ENCODE measurements at places on chromosomes 1 and 21.
A peak's percentile ranks its signal among the peaks of the same experiment; 100 is the strongest.

DNA sequence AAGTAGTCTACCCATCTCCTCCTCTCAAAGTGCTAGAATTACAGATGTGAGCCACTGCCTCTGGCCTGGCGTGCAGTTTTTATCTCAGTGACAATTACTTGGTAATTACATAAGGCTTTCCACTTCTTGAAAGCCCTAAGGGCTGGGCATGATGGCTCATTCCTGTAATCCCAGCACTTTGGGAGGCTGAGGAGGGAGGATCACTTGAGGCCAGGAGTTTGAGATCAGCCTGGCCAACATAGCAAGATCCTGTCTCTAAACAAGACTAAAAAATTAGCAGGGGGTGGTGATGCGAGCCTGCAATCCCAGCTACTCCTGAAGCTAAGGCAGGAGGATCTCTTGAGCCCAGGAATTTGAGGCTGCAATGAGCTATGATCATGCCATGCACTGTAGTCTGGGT is 7.7 kb downstream of the HHAT start:
- no peak for DNase-seq

DNA sequence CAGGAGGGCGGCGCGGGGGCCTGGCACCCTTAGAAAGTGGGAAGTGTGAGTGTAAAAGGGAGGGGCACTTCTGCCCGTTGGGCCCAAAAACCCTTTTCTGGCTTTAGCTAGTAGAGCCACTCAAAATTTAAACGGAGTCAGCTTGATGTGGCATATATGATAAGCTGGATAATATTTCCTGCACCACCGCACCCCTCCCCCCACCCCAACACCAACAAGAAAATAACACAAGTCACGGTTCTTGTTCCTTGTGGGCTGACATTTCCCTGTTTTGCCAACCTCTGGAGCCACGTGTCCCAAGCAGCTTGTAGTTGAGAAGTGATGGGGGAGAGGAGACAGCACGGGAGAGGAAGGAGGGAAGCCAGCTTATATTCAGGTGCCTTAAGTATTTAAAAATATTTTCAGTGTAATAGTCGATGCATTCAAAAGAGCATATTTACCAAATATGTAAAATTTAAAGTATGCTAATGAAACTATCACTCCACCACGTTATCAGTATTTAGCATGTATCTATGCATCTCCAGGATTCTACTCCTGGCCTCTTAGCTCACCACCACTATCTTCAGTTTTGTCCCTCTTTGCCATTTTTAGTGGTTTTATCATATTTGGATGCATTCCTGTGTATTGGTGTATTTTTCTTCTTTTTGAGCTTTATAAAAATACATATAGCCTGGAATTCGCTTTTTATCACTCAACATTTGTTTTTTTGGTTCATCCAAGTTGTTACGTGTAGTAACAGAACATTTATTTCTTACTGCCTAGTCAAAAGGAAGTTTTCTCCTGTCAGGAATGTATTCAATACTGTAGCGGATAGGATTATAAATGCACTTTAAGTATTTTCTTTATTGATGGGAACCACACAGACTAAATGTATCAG is 773 bp upstream of the DDX59 start:
- peak; percentile 65 for DNase-seq

DNA sequence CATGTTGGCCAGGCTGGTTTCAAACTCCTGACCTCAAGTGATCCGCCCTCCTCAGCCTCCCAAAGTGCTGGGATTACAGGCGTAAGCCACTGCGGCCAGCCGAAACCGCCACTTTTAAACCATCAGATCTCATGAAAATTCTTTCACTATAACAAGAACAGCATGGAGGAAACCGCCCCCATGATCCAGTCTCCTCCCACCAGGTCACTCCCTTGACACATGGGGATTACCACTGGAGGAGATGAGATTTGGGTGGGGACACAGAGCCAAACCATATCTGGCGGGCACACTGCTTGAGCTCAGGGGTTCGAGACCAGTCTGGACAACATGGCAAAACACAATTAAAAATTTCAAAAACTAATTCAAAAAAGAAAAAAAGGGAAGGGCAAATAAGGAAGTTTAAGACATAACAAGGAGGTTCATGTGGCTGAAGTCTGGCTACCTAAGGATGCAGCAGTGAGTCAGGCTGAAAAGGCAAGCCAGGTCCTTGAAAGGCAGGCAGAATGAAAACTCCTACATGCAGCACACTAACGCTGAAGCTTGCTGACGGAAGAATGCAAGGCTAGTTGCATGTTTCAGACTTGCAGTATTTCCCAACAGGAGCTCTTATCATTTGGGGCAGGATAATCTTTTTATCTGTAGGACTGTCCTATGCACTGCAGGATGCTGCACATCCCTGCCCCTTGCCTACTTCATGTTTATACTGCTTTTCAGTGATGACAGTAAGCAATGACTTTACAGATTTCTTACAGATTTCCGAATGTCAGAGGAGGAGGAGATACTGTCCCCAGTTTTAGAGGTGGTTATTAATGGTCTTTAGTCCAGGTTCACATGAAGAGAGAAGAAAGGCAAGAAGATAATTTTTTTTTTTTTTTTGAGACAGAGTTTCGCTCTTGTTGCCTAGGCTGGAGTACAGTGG is 49.3 kb downstream of the FBXO42 start:
- DNase-seq, result peak; percentile 10

DNA sequence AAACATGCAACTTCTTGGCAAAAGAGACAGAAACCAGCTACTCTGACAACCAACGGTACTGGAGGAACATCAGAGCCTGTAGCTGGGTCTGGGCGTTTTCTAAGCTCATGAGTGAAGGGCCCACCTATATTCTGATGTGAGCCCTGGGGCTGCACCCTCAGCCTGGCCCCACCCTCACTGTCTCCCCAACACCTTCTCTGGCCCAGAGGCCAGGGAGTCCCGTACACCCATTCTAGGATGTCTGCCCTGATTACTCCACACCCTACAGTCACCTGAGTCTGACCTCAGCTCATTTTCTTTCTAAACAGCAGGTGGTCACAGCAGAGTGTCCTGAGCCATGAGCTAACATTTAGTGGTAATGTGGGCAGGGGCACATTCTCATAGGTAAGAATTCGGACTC is 439.2 kb downstream of the MATN1 start:
- no peak for DNase-seq

DNA sequence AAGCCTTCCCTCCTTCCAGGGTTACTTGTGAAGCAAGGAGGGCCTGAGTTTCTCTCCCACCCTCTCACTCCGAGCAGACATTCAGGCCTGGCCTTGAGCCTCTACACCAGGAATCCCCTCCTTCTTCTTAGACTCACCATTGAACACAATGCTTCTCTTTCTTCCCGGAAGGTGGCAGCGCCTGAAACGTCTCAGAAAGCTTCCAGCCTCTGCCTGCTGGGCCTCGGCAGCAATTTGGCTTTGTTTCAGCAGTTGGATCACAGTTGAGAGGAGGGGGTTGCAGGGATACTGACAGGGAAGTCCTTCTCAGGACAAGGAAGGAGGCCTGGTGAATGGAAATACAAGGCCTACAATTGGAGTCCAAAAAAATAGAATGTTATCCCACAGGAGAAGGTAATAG is 6.3 kb downstream of the CLDN8 start:
- DNase-seq, result no peak

DNA sequence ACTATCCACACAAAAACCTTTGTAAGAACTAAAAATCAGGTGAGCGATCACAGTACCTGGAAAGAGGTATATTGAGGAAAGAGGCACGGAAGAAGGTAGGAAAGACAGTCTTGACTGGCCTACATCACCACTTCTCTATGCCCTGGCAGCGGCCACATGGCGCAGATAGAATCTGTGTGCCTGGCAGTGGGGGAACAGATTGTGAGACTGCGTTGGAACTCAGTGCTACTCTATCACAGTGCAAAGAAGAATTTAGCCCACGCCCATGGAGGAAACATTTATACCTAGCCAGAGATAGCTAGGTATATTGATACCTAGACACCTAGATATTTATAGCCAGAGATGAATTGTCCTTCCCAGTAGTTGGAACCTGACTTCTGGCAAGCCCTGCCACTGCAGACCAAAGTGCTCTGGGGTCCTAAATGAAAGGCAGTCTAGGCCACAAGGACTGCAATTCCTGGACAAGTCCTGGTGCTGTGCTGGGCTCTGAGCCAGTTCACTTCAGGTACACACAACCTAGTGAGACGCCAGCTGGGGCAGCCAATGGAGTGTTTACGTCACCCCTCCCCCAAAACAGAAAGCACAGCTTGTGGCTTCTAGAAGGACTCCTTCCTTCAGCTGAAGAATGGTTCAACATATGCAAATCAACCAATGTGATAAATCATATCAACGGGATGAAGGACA is 51.9 kb downstream of the DHX9 start:
- DNase-seq, result no peak

DNA sequence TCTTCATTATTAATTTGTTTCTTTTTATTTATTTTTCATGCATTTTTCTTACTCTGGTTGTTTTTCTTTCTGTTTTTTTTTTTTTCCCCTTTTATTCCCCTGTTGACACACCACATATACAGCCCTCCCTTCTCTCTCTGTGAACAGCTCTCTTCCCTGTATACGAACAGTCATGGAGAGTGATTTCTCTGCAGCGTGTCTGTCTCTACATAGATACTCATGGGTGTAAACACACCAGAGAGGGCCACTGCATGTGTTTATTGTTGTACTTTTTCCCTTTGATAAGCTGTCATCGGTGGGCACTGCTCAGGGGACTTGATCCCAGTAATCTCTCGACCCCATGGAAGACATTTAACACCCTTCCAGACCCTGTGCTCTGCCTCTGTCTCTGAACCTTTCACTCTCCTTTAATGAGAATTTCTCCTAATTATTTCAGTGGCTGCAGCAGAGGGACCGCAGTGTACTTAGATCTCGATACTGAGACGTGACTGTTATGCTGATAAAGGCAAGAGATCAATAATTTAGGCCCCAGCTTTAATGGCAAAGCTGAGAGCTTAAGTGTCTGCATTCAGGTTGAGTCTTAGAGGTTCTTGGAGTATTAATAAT is 113.1 kb downstream of the PBX1 start:
- peak; percentile 37 for DNase-seq

DNA sequence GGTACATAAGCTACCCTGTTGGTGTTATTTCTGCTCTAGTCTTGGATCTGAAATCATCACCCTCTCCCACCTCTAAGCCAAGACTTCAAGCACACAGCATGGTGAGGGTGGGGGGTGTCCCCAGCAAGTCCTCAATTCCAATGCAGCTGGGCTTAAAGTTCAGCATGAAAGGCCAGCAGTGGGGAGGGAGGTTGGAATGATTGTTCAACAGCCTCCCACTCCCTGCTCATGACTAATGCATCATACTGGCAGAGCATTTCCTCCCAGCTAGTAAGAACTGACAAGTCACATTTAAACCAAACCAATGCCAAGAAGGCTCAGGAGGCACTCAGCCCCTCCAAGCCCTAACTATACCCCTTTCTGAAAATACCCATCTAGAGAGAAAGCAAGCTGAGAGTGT is 50.1 kb downstream of the TIAM1 start:
- peak; percentile 94 for DNase-seq

- DNase-seq, result no peak
These were observed 777.8 kb upstream of the PRMT6 start for GRCh38 chr1:106278716-106279115.

- peak; percentile 26 for DNase-seq
These were observed 24.5 kb upstream of the SLC26A9 start for GRCh38 chr1:205967554-205968335.

DNA sequence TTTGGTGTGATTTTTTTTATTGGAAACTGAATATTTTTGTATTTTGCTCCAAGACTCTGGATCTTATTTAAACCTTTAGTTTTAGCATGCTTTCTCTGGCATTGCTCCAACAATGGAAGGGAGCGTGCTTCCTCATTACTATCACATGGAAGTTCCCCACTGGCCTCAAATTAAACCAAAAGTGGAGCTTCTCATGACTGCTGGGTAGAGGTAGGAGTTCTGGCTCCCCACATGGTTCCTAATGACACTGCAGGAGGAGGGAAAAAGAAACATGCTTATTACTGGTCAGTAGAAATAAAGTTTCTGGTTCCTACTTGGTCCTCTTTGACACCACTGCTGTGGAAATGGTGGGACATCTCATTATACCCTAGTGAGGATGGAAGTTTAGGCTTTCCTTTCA is 310.5 kb downstream of the PTGER3 start:
- no peak for DNase-seq

GRCh38 chr1:98661544-98662355 is at the start of gene SNX7:
TSS of gene SNX7 (plus strand) at chr1:98661721. CDS start at chr1:98661732, 11 bp downstream.
- DNase-seq, result peak; percentile 69

- peak; percentile 66 for DNase-seq
These were observed 11.6 kb upstream of the MAPKAPK2 start for GRCh38 chr1:206672844-206673758.

- no peak for DNase-seq
These were observed 75.8 kb upstream of the MCOLN3 start for GRCh38 chr1:85124091-85124490.

- peak; percentile 34 for DNase-seq
These were observed 1.6 kb downstream of the COL6A2 start for GRCh38 chr21:46099476-46099875.

- DNase-seq, result peak; percentile 91
These were observed 17.2 kb downstream of the NFYC start for GRCh38 chr1:40708750-40709099.

DNA sequence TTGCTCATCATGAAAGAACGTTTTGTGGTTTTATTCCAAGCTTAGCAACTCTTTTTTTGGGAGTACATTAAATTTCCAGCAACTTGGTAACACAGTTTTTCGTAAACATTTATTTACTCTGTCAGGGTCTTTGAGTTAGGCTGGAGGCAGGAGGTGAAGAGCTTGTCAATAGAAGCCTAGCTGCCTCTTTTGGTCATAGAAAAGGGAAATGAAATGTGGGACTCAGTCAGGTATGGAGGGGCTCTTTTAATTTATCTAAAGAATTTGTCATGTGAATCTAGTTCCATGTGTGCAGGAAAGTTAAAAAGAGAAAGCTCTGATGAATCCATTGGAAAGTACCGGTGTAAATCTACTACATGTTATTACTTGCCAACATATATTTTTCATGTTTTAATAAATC is 45.9 kb upstream of the PRMT6 start:
- no peak for DNase-seq

GRCh38 chr1:87937831-87938395 is 609.2 kb downstream of the LMO4 start:
- DNase-seq, result no peak

- peak; percentile 27 for DNase-seq
These were observed 4.5 kb downstream of the SH3GLB1 start for GRCh38 chr1:86708920-86709319.

DNA sequence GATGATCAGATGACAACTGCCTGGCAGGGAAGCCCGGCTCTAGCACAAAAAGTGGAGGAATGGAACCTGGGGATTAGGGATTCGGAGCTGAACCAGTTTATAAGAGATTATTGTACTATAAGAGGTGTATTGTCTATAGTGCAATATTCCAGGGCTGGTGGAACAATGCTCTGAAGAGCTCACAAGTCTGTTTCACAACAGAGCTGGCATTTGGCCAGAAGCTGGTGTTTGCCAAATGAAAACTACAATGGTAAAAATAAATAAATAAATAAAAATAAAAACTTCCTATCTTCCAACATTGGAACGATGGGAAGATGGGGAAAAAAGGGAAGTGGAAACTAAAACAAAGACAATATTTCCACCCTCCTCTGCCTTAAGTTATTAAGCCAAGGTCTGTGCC is 73.5 kb downstream of the CHODL start:
- no peak for DNase-seq

DNA sequence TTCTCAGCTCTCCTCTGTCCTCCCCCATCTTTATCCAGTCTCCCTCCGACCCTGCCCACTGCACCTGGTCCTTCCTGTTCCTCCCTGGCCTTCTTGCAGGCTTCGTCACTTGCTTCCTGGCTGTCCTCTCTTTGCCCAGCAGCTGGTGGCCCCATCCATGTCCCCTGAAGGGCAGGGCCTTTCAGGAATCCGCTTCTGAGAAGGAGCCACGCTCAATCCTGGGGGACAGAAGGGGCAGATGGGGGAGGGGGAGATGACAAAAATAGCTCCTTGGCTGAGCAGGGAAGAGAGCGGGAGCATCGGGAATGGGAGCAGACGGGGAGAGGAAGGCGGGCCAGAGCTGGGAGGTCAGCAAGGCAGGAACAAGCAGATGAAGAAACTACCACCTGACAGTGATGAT is 40.7 kb downstream of the SLC30A1 start:
- DNase-seq, result no peak

All from IMR-90 (cell line).